Right cardiac atrium (tissue), 5 donors: ENCODE measurements at places on chromosomes 5 and 9. TPM values are rescaled to one million over a fixed set of nuclear protein-coding genes. Genes with fewer than 3 reads are reported as not detected.

DNA sequence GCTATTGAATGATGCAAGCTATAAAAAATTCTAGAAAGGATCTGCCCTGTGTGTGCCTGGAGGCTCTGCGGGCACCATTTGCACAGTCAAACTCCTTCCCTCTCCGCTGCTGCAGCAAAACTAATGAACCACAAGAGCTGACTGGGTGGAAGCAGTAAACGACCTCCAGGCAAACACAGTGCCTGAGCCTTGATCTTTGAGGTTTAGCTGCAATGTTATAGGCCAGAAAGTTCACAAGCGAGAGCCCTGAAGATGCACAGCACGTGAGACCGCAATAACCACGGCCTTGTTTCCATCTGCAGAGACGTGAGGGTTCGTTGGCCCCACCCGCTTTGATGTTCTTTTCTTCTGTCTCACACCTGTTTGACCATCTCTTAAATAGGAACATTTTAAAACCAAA is 69.2 kb upstream of the S1PR3 start:
- no peak for DNase-seq

DNA sequence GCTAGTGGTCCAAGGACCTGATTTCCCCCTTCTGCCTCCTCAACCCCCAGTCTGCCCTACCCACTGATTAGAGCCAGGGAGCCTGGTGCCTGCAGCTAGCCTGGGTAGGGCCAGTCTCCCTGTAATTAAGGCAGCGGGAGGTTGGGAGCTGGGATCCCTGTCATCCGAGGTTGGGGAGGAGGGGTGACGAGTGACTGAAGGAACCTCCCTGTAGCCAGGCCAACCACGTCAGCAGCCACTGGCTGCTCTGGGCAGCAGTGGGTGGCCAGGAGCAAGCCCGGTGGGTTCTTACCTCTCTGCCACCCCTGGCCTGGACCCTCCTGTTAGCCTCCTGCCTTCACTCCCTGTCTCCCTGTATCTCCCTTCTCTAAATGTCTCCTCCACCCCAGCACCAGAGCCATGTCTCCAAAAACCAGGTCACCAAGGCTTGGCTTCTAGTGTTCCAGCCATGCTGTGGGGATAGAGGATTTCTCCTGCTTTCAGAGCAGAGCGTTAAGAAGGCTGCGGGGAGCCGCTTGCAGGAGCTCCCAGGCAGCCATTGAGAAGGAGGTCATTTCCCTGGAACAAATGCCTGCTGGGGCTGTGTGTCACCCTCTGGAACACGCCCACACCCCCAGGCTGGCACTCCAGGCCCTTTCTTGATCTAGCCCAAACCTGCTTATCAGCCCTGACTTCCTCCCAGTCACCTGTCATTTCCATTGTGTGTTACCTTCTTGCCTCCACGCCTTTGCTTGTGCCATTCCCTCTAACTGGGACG is 65.0 kb upstream of the GGTA1 start:
- DNase-seq = no peak

Gene ABCA1
- polyA plus RNA-seq = 3.5 TPM

DNA sequence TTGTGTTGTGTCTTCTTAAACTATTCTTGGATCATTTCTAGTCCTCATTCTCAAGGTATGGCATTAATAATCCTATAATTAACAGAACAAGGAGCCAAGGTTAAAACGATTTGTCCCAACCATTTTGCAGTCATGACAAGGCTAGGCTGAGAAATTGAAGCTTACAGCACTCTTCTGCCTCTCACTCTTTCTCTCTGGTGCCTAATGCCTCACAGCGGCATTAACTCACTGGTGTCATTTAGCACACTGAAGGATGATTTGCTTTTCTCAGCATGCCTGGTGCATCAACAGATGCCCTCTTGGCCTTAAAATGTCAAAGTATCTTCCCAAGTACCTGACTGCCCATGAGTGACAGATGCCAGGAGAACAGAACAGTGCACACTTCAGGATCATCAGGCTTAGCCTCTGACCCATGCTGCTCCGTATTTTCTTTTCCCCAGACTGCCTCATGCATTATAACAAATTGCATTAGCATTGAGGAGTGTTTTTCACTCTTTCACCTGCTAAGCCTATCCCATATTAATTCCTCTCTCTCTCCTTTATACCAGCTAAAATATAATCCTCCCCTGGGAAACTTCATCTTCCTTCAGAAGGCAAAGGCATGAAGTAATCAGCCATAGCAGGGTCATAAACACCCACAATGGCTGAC is 61.1 kb upstream of the SV2C start:
- no peak for DNase-seq

GRCh38 chr9:127096208-127096607 is 26.2 kb downstream of the ANGPTL2 start:
- no peak for DNase-seq

GRCh38 chr9:2962471-2963172 is 118.7 kb upstream of the PUM3 start:
- no peak for DNase-seq

- DNase-seq = no peak
Observed at GRCh38 chr5:61675015-61675692, 343.1 kb downstream of the ZSWIM6 start.

GRCh38 chr5:71873191-71873591 is 154.1 kb downstream of the CARTPT start:
- no peak for DNase-seq

DNA sequence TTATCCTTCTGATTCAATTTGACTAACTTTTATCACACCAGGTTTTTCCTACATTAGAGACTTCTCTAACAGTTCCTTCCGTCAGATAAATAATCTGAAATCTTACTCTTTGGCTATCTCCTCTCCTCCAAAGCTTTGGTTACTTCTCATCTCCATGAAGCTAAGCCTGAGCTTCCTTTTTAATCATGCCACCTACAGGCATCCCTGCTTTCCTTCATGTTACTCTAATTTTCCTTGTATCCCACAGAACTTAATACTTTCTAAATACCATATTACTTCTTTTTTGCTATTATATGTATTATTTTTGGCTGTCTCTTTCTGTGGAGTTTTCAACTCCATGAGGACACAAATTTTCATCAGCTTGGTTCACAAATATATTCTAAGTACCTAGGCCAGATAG is 49.7 kb downstream of the C9 start:
- DNase-seq = no peak

Gene SHB
- polyA plus RNA-seq = 14.5 TPM

- no peak for DNase-seq
Observed at GRCh38 chr5:135678640-135679268, 100.0 kb upstream of the CXCL14 start.

GRCh38 chr5:142048272-142048671 is 35.4 kb upstream of the GNPDA1 start:
- DNase-seq = no peak

- no peak for DNase-seq
Observed at GRCh38 chr9:34079181-34079580, 30.5 kb upstream of the UBAP2 start.

DNA sequence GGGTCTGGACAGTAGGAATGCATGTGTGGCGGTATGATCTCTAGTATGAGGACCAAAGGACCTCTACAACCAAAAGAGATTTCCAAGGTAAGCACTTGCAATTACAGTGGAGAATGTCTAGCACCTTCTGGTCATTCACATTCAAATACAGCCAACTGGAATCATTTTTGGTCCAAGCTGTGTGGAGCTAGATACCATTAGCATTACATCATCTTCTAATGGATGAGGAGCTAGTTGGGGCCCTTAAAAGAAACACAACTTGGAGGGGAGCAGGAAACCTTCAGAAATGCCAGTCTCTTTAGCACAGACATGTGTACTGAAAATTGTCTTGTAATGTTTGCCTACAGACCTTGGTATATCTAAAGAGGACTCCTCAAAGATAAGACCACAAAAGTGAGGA is 244.7 kb downstream of the BNC2 start:
- no peak for DNase-seq

- DNase-seq = no peak
Observed at GRCh38 chr9:123174887-123175518, 93.4 kb downstream of the STRBP start.

Gene PPP1R2B
- not detected for polyA plus RNA-seq

Gene F2R
- 4.3 TPM for polyA plus RNA-seq
